ENCODE measurements at places on chromosomes 5 and 9.
A peak's percentile ranks its signal among the peaks of the same experiment; 100 is the strongest.

DNA sequence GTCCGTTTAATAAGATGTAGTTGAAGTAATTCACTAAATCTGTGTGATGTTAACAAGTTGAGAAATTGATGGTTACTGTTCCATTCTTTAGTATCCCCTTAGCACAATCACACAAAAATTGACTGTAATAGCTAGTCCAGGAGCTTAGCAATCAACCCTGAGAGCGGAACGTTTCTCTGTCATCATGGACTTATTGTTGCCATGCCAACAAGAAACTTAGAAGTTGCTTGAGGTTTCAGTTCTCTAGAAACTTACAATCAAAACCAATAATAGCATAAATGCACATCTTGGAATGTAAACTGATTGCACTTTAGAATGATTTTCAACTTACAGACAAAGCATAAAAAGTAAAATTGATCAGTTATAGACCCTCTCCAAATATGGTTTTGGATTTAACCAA lies 125.4 kb upstream of the ANKH start:
- no peak for DNase-seq

GRCh38 chr9:75378926-75379325 lies 290.6 kb downstream of the OSTF1 start:
- DNase-seq, result no peak

DNA sequence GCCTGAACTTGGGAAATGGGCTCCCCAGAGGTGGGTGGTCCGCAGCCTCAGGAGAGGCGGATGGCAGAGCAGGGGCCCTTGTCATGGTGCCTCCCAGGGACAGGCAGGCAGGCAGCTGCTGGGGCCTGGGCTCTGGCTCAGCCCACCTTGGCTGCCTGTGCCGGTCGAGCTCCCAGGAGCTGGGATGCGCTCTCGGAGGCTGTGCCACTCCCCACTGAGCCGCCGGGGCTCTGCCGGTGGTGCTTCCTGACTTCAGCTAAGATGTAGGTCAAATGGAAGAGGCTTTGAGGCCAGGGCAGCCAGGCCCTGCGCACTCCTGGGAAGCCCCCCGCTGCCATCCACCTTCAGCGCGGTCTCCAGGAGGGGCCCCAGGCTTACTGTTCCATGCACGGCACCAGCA lies 41.0 kb downstream of the KCNT1 start:
- no peak for DNase-seq

- peak; percentile 69 for DNase-seq
These were observed 279.6 kb downstream of the ARRDC3 start for GRCh38 chr5:91103353-91104061.

GRCh38 chr5:128304791-128305190 lies 221.2 kb downstream of the SLC12A2 start:
- DNase-seq, result no peak

DNA sequence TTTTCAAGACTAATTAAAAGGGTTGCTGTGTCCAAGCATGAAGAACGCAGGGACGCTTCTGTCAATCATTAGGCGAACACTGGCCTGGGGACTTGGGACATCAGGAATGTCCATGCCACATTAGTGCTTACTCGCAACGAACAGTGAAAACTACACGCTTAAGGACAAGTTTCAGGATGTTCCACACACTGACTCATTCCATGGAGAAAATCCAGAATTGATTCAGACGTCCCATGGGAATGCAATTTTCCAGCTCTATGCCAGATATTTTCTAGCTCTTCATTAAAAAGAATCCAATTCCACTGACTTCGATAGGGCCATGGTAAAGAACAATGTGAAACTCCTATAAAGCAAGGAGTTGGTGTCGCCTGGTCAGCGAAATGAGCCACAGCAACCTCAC lies 98.2 kb downstream of the CAMSAP1 start:
- peak; percentile 88 for DNase-seq

GRCh38 chr9:100730086-100730485 lies 152.2 kb downstream of the CAVIN4 start:
- no peak for DNase-seq

DNA sequence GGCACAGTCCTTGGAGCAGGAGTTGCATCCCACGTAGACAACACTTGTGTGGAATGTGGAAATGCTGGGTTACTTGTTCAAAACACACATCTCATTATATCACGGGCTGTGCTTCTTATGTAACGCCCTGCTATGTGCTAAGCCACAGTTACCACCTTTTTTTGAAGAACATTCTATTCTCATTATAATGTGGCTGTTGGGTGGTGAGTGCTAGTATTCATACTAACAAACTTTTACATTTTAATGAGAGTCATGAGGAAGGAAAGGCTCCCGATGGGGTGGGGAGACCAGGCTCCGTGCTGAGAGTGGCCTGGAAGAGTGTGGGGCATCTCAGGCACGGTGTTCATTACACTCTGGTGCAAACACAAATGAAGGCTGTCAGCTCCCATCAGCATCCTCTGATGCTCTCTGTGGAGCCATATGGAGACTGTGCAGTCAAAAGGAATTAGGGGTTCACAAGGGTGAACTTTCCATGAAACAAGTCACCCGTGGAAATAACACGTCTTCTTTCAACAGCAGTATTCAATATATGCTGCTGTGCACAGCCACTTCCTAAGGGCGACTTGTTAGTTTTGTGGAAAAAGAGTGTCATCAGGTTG lies 153.1 kb upstream of the RAPGEF1 start:
- no peak for DNase-seq

DNA sequence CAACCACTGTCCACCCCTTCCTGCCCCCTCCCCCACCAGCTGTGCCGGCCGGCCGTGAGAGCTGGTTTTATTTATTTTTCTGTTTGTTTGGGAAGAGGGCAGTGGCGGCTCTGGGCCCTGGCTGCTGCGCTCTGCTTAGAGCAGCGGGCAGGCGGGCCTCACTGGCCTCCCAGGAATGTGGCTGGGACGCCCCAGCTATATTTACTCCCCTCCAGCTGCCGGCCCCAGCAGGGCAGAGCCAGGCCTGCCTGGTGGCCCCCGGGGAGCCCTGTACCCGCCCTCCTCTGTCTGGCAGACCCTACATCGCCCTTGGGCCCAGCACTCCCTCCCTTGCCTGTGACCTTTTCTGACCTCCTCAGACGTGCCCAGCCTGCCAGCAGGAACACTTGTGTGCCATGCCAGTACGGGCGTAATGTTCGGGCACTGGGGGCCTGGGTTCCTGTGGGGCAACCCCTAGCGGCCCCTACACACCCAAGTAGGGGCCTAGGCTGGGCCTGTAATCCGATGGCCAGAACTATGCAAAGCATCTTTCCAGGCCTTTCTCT lies 7.7 kb downstream of the CXXC5 start:
- peak; percentile 29 for DNase-seq

GRCh38 chr9:99954819-99955218 lies 48.4 kb downstream of the STX17 start:
- no peak for DNase-seq

DNA sequence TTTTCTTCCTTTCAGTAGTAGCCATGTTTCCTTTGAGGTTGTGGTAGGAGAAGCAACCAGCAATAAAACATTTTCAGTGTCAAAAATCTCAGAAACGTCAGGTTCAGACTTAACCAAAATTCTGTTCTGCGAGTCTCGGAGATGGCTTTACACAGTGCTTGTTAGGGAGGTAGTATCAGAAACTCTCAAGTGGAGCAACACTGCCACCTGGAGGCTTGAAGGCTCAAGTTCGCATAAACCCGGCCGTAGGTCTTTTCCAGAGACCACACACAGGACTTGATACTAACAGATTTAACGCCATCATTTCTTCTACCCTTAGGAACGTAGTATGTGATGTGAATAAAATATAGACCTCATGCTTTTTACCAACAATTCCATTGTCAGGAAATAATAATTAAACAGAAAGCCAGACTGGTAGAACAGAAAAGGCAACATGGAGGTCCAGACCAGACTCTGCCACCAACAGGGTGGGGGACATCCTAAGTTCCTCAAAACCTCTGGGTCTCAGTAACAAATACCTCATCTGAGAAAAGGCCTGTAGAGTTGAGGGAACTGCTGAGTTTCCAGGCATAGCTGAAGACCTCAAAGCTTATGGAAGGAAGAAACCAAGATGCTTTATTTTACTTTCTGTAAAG lies 8.5 kb downstream of the PTGER4 start:
- peak; percentile 90 for DNase-seq

DNA sequence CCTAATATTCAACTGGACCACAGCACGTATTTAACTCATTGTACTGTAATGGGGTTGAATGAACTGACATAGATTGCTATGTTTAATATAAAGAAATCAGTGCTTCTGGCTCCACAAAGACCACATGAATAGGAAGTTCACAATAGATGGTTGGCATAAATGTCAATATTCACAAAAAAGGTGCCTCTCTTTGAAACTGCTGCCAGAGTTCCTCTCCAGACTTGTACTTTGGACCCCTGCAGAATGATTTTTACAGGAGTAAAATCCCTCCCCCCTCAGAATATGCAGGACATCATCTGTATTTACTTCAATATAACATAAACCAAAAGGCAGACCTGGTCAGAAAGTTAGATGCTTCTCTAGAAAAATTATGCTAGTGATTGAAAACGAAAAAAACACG lies 508.5 kb upstream of the DAP start:
- no peak for DNase-seq

DNA sequence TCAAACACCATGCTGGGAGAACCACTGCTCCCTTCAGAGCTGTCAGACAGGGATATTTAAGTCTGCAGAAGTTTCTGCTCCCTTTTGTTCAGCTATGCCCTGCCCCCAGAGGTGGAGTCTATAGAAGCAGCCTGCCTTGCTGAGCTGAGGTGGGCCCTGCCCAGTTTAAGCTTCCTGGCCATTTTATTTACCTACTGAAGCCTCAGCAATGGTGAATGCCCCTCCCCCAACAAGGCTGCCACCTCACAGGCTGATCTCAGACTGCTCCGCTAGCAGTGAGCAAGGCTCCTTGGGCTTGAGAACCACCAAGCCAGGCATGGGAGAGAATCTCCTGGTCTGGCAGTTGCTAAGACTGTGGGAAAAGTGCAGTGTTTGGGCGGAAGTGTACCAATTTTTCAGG lies 205.5 kb upstream of the PTGER4 start:
- DNase-seq, result no peak

- no peak for DNase-seq
These were observed 288.7 kb downstream of the FANCC start for GRCh38 chr9:95028853-95029219.

GRCh38 chr5:161105525-161105924 lies 253.5 kb upstream of the ATP10B start:
- peak; percentile 95 for DNase-seq

GRCh38 chr5:130400091-130400490 lies 495.8 kb downstream of the CHSY3 start:
- DNase-seq, result peak; percentile 36

GRCh38 chr5:169127431-169127830 lies 173.5 kb downstream of the SLIT3 start:
- no peak for DNase-seq

DNA sequence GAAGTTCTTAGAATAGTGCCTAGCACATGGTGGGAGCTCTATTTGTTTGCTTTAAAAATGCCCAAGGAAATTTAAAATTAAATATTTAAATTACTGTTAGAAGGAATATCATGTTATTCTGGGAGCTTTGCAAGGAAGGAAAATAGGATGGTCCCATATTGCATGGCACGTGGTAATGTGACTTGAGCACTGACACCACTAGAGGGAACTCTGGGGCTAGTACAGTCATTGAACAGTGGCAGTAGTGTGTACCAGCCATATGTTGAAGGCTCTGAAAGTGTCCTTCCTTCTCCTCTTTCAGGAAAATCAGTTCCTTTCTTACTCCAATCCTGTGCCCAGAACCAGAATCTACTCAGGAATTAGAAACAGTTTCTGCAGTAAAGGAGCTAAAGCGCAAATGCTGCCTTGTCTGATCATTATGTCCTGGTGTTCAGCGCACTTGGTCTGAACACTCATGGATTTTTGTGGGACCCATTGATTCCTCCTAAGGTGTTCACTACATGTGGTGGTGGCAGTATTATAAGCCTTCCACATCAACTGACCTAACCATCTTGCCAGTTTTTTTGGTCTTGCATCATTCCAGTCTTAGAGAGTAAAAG lies 54.1 kb downstream of the GDA start:
- peak; percentile 36 for DNase-seq

DNA sequence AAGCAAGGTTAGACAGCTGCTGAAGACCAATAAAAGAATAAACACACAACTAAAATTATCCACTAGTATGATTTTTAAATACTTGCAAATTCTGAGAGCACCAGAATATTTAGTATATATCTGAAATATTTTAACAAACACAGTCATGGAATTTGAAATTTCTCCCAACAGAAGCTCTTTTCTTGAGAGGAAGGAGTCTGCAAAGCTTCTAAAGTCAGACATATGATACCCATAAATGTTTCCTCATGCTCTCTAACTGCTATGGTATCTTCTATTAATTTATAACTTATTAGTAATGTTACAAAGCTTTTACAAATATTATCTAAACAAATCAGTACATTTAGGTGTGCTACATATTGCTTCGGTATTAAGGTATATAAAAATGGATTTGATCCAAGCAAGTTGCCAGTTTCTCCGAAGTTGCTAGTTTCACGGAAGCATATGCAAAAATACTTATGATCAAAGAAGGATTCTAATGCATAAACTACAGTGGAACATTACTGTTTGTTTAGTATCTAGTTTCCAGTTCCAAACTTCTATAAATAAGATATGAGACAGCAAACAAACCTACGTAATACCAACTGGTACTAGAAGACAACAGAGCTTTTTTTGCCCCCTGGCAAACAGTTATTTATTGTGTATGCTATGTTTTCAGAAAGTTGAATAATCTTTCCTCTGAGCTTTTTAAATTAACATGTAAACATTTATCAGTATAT lies 22.0 kb downstream of the FNIP1 start:
- no peak for DNase-seq

GRCh38 chr9:95966306-95966705 lies 90.8 kb downstream of the ERCC6L2 start:
- no peak for DNase-seq

- DNase-seq, result no peak
These were observed 13.1 kb upstream of the STXBP1 start for GRCh38 chr9:127598839-127599549.

GRCh38 chr5:170603578-170604565 lies 100.1 kb downstream of the KCNIP1 start:
- DNase-seq, result peak; percentile 49

DNA sequence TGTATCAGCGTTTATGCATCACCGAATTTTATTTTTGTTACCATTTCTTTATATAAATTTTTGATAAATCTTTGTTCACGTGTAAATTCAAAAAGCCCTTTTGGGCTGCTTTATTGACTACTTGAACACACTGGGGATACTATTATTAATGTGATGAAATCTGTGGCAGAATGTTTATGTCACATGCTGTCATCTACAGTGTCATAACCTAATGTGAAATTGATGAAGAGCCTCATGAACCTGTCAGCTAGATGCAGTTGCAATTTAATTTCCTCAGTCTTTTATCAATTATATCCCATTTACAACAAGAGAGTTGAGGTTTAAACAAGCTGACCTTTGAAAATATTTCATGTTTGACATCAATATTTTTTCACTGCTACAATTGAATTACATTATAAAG lies 1100.4 kb upstream of the COX7C start:
- DNase-seq, result no peak

GRCh38 chr9:93513606-93514005 lies 60.2 kb upstream of the FAM120AOS start:
- no peak for DNase-seq

- no peak for DNase-seq
These were observed 142.7 kb downstream of the ZSWIM6 start for GRCh38 chr5:61474746-61475145.

Measured in fibroblast of mammary gland (primary cell).